ENCODE measurements at places on chromosomes 6 and 20.

- no peak for DNase-seq
Measured at GRCh38 chr20:39706184-39706663, 744.1 kb downstream of the DHX35 start.

DNA sequence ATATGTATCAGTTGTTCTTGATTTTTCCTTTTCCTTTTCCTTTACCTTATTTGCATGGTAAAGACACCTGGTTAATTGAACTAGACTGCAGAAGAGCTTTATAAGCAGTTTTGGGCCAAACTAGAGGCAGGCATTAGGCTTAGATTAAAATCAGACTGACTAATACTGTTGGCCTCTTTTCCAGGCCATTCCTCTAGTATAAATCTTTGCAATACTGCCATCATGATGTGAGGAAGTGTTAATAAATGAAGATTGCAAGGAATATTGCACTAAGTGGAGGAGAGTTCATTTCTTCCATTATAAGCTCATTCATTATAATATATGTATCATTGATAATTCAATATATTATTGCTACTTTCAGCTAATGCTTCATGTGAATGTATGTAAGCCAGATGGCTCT is 163.8 kb downstream of the MMUT start:
- DNase-seq: no peak

- DNase-seq: no peak
Measured at GRCh38 chr20:32435449-32436107, 77.4 kb downstream of the ASXL1 start.

DNA sequence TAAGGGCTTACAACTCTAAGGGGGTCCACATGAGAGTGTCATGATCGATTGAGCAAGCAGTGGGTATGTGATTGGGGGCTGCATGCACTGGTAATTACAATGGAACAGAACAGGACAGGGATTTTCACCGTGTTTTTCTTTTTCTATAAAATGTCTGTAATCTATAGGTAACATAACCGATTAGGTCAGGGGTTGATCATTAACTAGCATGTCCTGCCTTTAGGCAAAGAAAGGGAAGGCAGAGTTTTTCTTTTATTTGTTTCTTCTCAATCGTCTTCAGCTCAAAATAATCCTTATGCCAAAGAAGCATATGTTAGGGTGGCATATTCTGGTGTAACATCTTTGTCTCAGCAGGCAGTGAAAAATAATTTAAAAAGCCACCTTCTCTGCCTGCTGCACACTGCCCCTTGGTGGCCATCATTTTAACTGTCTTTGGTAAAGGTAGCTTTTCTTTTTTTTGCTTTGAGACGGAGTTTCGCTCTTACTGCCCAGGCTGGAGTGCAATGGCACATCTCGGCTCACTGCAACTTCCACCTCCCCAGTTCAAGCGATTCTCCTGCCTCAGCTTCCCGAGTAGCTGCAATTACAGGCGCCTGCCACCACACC is 9.7 kb upstream of the CEP43 start:
- DNase-seq: no peak

DNA sequence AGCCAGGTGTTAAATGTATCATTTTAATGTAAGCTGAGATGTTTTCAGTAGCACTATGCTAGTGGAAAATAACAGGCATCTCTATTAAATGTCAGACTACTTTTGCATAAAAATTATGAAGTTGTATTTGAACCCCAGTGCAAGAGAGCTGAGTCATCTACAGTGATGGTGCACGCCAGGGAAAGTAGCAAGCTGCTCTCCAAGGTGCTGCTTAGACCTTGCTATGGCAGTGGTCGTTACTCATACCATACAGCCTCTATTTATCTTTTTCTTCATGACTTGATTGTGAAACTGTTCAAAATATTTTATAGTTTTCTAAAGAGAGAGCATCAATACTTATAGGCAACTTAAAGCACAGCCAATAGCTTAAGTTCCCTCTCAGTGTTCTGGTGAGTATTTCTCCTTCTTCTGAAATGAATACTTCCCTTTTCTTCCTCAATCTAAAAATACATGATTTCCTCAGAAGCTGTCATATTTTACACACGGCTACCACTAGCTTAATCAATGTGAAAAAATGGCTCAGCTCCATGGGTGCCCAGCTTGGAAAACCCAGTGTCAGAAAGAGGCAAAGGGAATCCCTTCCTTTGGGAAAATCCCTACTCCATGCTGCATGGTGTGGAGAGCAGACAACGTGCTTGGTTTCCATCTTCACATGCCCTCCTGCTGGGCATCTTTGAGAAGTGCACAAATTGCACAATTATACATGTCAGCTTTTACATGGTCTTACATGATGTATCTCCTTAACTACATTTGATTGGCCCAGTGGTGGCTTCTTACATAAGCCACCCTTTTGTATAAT is 105.6 kb downstream of the ELOVL4 start:
- no peak for DNase-seq

DNA sequence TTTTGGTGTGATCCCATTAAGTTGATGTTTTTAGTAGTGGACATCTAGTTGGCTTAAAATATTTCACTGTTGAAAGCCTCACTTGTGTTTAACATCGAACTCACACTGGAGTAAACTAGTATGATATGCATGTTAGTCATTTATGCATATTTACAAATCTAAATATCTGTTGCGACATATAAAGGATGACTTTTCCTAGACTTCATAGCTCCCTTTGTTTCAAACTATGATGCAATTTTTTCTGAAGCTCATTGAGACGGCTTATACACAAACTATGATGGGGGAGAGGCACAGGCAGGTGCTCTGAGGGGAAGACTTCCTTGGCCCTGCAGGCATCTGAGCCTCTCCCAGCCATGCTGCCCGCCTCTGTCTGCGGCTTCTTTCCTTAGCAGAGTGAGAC is 11.8 kb upstream of the FOXC1 start:
- DNase-seq: no peak

- DNase-seq: no peak
Measured at GRCh38 chr6:87837444-87837843, 135.4 kb upstream of the AKIRIN2 start.

DNA sequence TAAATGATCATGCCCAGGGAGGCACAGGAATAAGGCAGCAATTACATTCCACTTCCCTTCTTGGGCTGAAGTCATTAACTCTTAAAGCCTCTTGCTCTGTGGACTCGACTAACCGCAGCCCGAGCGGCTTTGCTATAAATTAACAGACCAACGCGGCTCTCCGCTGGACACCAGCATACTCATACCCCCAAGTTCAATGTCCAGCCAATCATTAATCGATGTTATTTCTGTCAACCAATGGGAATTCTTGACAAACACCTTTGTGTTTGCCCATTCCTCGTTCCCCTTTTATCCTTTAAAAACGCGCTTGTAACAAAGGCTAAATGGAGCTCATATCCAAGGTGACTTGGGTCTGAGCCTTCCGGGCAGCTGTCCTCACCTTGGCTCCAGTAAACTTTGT is 183.1 kb upstream of the RALGAPA2 start:
- no peak for DNase-seq

GRCh38 chr6:120556491-120556890 is 777.8 kb downstream of the TBC1D32 start:
- DNase-seq: no peak

- DNase-seq: peak; percentile 79
Measured at GRCh38 chr6:17705778-17706579, 746 bp downstream of the NUP153 start.

DNA sequence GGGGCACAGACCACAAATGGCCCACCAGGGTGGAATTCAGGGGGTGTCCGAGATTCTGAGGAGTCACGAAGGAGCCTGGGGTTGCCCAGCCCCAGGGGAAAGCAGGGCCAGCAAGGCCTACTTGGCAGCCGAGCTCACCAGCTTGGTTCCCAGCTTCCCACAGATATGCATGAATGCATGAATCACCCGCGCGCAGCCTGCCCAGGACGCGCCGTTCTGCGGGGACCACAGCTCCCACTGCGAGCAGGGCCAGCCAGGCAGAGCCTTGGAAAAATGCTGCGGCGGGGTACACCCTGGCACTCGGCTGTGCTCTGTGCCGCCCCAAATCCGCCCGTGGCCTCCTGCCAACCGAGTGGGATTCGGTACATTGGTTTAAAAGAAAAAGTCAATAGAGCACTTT is 211.0 kb downstream of the NFATC2 start:
- no peak for DNase-seq

DNA sequence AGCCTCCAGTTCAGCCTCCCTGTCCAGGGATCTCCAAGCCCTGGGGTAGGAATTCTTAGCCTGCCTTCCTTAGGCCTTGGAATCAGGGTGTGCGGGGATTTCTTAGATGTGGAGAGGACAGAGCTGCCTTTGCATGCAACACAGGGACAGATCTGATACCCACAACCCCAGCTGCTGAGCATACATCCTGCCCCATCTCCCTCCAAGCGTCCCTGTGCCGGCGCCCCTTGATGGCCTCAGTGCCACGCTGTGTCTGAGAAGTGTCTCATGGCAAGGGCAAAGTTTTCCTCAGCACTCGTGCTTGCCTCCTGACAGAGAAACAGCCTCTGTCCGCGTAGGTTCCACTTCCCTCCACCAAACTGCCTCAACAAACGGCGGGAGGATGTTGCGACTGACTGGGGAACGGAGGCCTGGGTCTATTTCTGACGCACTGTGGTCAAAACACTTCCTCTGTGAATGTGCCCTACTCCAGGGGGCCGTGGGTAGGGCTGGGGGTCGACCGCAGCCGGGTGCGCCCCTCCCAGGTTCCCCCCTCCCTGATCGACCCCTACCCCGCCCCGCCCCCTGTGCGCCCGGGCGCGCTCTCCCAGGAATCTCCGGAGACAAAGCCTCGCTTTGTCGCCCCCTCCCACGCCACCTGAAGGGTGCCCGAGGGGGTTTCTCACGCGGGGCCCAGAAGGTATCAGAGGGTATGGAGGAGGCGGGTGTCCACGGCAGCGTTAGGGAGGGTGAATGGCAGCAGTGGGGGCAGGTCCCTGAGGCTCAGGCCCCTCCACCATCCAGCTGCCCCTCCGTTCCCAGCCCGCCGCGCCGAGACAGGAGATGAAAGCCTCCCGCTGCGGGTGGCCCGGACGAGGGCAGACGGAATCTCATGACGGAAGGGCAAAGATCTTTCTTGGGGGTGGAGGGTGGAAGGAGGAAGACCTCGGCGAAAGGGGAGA is 806 bp downstream of the MICAL1 start:
- no peak for DNase-seq

DNA sequence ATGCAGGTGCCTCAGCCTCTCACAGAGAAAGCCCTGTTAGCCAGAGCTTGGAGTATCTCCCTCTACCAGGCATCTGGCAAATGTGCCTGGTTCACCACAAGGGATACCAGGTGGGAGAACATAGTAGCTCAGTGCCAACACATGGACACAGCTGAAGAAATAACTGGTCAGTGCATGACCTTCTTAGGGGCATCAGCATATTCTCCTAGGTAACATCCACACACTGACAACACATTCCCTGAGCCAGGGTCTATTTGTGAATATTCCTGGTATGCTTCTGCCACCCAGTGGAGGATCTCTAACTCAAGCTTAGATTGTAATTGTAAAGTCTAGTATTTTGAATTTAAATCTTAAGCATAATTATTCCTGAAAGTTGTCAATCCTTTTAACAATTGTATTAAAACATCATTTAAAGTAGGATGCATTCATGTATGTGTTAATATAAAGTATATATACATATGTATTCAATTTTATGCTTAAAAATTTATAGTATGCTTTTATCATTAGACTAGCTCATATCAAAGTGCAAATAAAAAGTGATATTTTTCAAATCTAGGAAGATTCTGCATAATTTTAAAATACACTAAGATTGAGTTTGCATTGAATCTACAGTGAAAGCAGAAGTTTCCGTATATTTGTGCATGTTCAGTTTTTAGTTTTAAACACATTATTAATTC is 45.3 kb upstream of the COL21A1 start:
- DNase-seq: no peak

- DNase-seq: no peak
Measured at GRCh38 chr20:14956026-14956425, 618.6 kb upstream of the FLRT3 start.

- DNase-seq: no peak
Measured at GRCh38 chr6:84361372-84362192, 134.1 kb upstream of the CEP162 start.

DNA sequence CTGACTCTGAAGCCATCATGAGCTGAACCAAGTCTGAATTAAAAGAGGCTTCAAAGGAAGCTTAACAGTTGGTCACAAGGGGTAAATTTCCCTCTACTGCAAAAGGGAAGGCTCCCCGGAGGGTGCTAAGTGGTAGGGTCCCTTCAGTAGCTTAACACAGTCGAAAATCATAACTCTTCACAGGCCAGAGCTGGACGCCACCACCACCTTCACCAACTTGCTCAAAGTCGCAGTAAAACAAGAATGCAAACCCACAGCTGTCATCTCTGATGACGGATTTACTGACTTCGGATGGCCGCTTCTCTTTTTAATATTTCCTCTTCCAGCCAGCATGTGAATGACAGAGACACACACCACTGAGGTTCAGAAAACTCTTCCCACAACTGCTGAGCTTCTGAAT is 144.7 kb upstream of the FBXL4 start:
- no peak for DNase-seq

DNA sequence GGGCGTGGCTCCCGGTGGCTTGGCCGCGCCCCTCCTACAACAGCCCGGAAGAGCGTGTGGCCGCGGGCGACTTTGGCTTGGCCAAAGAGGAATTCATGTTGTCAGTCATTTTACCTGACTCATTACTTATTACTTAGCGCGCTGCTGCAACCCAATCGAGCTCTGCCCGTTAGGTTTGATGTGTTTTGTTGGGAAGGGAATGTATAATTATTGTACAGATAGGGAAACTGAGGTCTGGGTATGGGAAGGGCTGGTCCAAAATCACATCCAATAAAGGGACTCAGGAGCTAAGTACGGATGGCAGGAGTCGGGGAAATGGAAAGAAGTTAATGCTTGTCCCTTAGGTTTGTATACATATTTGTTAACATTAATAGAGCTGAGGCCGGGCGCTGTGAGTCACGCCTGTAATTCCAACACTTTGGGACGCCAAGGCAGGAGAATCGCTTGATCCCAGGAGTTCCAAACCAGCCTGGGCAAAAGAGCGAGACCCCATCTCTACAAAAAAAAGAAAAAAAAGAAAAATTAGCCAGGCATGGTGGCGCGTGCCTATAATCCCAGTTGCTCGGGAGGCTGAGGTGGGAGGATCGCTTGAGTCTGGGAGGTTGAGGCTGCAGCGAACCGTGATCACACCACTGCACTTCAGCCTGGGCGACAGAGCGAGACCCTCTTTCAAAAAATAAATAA is 639 bp upstream of the ZNF335 start:
- no peak for DNase-seq

- DNase-seq: peak; percentile 7
Measured at GRCh38 chr6:81751388-81752083, 945 bp downstream of the TENT5A start.

DNA sequence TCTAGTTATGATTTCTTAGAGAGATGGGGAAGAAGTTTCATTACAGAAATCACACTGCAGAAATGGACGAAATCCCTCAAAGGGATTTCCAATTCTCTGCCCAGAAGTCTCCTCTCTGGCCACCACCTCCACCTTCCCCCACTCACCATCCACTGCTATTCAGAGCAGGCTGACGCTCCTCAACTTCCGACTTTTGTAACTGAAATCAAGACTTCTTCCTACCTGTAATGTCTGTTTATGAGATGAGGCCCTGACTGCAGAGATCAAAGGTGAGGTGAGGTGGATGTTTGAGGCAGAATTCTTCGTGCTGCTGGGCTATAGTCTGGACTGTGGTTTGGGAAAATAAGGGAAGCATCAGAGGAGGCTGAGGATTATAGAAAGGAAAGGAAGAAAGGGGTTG is 385.2 kb upstream of the ARID1B start:
- DNase-seq: no peak

GRCh38 chr6:40719671-40720374 is 132.7 kb upstream of the LRFN2 start:
- no peak for DNase-seq
